Fibroblast of skin of scalp (primary cell): ENCODE measurements at places on chromosomes 11 and 22.
A peak's percentile ranks its signal among the peaks of the same experiment; 100 is the strongest.

DNA sequence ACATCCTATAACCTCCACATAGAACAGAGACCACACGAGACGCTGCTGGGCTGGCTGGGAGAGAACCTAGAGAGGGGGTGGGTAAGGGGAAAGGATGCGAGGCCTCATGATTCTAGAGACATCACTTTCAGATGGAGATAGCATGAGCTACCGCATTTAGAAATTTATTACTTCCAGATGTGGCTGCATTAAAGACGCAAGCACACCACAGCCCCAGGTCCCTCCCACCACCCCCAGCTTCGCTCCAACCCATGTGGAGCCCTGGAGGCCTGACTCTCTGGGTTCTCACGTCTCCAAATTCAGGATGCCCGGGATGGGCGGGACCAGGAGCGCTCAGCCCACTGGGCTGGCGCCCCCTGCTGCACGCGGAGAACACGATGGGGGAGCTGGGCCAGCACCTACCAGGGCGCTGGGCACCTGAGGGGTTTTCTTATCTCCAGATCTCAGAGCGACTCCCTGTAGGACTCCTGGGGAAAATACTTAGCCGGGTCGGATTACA lies 13.6 kb downstream of the MRPL21 start:
- DNase-seq, result peak; percentile 99

GRCh38 chr11:86932924-86933875 lies 22.0 kb downstream of the FZD4 start:
- no peak for DNase-seq

- DNase-seq, result peak; percentile 94
Observed at GRCh38 chr11:119337581-119338317, 2.9 kb downstream of the C1QTNF5 start.

GRCh38 chr11:18280438-18281045 lies 14.5 kb downstream of the SAA1 start:
- DNase-seq, result no peak

DNA sequence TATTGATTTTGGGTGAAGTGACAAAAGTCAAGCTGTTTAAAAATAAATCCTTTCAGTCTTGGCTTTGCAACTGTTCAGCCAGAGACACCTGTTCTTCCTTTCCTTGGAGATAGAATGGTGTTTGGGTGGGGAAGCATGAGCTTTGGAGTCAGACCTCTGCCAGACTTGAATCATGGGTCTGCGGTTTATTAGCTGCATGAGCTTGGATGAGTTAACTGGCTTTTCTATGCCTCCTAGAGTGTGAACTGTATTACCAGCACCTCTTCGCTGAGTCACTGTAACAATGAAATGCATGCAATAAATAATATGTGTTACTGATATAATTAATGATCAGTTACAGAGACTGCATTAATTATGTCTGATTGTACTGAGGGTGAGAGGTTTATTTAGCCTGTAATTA lies 13.5 kb upstream of the MYEOV start:
- peak; percentile 91 for DNase-seq

DNA sequence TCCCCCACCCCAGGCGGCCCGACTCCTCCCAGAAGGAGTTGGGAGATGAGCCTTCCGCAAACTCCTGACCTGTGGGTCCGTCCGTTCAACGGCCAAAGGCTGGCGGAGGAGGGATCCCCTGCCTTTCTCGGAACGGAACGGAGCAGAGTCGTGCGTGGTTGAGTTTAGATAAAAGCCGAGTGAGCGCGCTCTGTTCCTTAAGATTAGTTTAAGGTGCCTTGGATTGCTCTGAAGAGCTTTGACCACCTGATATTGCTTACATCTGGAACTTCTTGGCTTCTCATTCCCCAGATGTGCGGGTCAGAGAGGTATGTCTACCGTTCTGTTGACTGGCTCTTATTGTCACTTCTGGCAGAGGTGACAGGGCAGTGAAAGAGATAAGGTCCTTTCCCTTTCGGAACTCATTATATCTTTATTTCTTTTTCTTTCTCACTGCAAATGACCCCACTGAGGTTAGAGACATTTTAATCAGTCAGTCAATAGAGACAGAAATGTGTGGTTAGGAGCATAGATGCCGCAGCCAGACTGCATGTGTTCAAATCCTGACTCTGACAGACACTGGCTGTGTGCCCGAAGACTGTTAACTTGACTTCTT lies at the start of gene TRIM6:
Gene TRIM6 (plus strand): TSS at position 31 of the 595 bp plus-strand sequence. CDS start 261 bp downstream, at position 292.
- DNase-seq, result peak; percentile 48

GRCh38 chr22:35638410-35638809 lies 9.8 kb upstream of the APOL6 start:
- DNase-seq, result peak; percentile 92

- no peak for DNase-seq
Observed at GRCh38 chr11:42049650-42050049, 590.2 kb upstream of the LRRC4C start.

DNA sequence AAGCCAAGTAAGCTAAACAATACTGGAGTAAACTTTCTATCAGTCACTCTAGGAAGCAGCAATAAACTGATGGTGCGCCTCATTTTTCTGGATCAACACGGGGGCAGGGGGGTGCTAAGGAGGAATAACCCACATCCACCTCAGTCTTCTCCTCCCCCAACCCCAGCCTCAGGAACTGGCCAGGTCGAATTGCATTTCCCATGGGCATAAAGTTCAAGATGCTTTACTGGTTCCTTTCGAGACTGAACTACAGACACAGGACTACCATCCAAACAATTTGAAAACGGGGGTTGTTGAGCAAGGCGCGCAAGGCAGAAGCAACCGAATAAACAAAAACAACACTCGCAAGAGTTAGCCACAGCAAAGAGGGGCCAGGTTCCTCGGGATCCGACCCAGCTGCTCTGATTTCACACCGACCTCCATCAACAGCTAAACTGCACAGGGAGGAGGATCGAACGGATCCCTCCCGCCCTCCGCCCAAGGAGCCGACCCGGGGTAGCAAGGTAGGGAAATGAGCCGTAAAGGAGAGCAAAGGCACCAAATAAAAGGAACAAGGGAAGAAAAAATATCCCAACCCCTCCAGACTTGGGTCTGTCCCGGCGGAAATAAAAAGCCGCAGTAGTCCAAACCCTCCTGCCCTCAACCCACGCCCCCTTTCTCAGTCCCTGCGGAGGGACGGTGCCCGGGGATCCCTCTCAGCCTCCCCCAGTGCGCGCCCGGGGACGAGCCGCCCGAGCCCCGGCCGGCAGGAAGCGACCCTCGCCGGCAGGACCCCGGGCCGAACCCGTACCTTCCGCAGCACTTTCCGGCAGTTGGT lies 801 bp downstream of the SESN3 start:
- no peak for DNase-seq

GRCh38 chr11:19711911-19712280 lies 741 bp upstream of the NAV2 start:
- no peak for DNase-seq

- DNase-seq, result no peak
Observed at GRCh38 chr22:45599836-45600577, 71.6 kb upstream of the ATXN10 start.

DNA sequence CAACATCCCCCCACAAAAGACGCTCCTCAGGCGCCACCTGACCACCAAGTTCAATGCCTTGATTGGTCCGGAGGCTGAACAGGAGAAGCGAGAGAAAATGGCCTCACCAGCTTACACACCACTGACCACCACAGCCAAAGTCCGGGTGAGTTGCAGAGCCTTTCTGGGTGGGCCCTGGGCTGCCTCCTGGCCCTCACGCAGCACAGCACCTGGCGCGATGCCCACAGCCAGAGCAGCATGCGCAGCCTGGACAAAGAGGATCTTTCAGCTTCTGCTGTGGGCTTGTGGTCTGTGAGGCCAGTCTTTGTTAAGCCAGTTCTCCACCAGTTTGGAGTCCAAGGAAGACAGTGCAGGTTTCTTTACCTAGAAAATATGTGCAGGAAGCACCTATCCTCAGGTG lies 21.6 kb downstream of the CYB5R2 start:
- DNase-seq, result no peak

GRCh38 chr11:131644204-131644795 lies 273.9 kb downstream of the NTM start:
- no peak for DNase-seq

GRCh38 chr11:111441443-111441842 lies 62.4 kb upstream of the POU2AF1 start:
- peak; percentile 16 for DNase-seq

- DNase-seq, result no peak
Observed at GRCh38 chr22:28139516-28139915, 220.5 kb upstream of the PITPNB start.

GRCh38 chr11:41943656-41944055 lies 484.2 kb upstream of the LRRC4C start:
- DNase-seq, result no peak

DNA sequence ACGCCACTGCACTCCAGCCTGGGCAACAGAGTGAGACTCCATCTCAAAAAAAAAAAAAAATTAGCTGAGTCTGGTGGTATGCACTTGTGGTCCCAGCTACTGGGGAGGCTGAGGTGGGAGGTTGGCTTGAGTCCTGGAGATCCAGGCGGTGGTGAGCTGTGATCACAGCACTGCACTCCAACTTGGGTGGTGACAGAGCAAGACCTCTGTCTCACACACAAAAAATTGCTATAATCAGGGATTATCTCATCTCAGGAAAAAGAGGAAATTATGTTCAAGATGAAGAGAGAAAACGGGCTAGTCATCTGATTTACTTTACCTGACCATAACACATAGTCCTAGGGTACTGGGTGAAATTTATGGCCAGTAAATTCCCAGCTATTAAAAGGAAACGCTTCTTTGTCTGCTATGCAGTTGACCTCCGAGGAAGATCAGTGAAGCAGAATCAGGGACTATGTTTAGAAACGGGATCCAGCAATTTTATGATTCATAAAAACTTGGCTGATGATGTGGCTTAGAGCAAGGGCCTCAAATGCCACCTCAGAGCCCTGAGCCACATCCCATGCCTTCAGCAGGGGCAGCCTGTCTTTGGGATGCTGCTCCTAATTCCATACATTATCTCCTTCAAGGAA lies 386.2 kb downstream of the NTM start:
- peak; percentile 74 for DNase-seq

GRCh38 chr11:130725421-130726233 lies 190.7 kb downstream of the SNX19 start:
- DNase-seq, result no peak

GRCh38 chr11:37916331-37916730 lies 1318.3 kb upstream of the RAG2 start:
- peak; percentile 39 for DNase-seq

DNA sequence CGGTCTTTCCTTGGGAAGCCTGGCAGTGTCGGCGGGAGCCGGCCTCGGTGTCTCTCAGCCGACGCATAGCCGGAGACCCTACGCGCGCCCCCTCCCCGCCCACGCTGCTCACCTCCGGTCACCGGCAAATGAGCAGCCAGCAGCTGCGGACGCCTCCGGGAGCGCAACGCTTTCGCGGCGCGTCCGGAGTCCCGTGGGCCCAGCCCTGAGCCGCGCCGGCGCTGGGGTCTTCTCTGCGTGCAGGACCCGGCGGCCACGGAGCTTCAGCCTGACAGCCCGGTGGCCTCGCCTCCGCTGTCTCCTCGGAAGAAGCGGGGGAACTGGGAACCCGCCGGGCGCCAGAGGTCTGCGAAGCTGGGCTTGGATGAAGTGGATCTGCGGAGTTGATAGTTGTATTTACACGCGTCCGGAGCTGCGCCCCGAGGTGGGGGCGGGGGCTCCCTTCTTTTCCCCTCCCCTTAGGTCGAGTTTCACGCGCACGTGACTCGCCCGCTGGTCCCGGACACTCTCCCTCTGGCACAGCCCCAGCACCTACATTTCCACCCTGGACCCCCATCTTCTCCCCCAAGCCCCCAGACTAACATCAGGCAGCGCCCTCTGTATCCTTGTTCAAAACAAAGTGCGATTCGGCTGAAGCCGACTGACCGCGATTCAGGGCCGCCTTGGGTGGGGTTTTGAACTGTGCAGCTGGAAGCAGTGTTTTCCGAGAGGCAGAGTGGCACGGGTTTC lies at the start of gene SLC43A1:
Gene SLC43A1 (minus strand): TSS at position 371 of the 729 bp plus-strand sequence. CDS start 1,591 bp downstream, outside the sequence.
- DNase-seq, result peak; percentile 53

- DNase-seq, result no peak
Observed at GRCh38 chr11:117823294-117823945, 1.1 kb downstream of the FXYD2 start.

DNA sequence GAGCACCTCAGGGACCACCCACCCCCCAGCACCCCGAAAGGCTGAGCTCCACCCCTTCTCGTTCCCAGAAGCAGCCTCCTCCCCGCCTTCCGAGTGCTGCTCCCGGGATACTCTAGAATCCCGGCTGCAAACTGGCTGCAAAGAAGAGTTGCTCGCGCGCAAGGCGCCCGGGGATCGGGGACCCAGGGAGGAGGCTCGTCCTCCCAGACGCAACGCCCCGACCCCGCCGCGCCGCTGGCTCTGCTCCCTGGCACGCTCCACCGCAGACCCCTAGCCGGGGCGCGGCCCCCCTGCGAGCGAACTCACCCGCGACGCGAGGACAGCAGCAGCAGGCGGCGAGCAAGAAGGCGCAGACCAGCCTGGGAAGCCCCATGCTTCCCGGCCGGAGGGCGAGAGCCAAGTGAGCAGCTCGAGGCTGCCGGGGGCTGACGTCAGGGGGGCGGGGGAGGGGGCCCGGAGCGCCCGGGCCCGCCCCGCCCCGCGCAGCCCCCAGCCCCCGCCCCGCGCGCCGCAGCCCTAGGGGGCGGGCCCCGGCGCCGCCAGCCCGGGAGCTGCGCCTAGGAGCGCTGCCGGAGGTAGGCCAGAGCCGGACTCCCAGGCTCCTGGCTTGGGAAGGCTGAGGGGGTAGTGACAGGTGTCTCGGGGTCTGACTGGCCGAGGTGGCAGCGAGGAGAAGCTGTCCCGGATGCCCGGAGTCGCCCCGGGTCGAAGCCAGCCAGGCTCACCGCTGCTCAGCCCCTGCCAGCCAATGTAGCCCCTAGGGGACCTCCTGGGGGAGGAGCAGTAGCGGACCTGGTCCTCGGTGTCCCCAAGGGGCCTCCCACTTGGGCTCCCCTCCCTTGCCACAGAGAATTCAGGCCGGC lies at the start of gene MCAM:
Gene MCAM (minus strand): TSS at position 402 of the 863 bp plus-strand sequence. CDS start 29 bp downstream, at position 373.
- DNase-seq, result peak; percentile 72

DNA sequence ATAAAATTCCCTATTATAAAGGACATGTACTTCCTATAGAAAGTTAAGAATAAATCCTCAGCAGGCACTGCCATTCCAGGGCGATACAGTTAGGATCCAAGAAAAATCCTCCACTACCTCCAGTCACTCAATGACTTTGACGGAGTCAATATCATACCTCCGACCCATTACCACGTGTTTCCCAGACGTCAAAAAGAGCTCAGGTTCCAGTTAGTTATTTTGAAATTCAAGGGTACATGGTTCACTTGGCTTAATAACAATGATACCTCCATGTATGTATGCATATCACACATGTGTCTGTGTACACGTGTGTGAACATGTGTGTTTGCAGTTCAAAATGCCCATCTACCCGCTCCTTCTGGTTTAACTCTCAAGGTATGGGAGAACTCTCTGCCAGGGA lies 189.2 kb downstream of the SHANK2 start:
- no peak for DNase-seq
